GM12892 (cell line): ENCODE measurements at places on chromosomes 7 and 10.

- DNase-seq, result no peak
These were observed 131.0 kb upstream of the PALS2 start for GRCh38 chr7:24442170-24442777.

DNA sequence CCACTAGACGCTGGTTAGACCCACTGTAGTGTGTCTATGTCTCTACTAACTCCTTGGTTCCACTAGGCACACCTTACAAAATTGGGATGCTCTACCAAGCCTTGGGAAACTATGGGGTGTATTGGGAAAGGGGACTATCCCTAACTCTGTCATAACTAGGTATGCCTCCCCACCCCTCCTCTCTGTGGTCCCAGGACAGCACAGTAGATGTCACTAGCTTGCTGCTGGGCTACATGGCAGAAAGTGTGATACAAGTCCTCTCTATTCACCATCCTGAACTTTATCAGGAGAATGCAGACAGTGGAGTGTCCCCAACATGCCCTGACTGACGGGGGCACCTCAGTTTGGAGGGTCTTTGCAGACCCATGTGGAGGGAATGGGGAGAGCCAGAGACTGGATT lies 30.3 kb upstream of the TMEM273 start:
- no peak for DNase-seq

DNA sequence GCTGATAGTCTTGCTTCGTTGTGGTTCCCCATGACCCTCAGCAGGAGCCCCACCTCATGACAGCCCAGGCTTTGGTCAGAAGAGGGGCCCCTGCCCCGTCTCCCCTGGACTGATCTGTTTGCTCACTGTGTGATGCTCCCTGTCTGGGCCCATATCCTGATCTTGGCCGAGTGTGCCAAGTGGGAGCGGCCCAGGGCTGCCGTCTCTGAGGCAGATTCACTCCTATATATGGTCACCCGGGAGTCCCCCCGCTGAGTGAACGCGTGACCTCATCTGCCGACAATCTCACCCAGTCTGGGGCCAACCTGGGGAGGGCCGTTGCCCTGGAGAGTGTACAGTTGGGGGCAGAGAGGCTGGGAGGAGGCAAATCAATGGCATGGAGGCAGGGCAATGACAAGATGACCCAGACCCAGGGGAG lies 34.5 kb downstream of the PPIF start:
- DNase-seq, result no peak

DNA sequence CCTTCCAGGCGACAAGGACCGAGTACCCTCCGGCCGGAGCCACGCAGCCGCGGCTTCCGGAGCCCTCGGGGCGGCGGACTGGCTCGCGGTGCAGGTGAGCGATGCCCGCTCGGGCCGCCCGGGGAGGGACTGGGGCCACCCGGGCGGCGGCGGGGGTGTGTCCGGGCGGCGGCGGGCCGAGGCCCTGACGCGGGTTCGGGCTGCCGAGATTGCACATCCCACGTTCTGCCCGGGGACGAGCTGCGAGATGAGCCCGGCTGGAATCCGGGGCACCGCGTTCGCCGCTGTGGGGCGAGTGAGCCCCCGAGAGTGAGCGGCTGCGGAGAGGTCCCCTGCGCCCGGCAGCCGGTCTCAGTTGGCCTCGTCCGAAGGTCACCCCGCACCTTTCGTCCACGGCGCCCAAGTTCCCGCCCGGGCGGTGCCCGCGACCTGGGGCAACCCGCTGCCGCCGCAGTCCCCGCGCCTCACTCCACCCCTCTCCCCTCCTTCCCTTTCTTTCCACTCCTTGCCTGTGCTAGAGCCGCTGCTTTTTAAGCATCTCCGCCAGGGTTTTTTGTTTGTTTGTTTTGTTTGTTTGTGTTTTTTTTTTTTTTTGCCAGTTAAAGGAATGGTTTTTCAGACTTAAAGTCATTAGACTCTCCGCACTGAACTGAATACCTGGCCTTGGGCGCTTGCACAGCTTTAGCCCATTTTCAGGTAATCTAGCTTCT lies 515 bp downstream of the RALA start:
- DNase-seq, result no peak

GRCh38 chr7:140562926-140563481 lies 77.6 kb downstream of the DENND2A start:
- no peak for DNase-seq

DNA sequence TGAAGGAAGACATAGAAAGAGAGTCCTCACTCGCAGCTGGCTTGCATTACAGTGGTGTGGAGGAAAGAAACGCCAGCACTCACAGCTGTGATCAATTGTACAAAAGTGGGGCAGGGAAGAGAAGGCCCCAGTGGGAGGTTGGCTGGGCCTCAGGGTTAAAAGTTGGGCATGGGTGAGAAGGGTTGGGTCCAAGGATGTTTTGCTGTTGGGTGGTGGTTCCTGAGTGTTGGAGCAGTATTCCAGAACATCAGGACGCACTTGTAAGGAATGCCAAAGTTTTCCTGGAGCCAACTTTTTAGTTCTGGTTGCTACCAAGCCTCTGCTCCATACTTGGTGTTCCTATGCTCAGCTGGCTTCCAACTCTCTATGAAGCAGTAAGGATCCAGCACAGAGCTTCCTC lies 55.4 kb upstream of the MKRN1 start:
- DNase-seq, result no peak

- no peak for DNase-seq
These were observed 29.3 kb downstream of the RHOBTB1 start for GRCh38 chr10:60914690-60915141.

GRCh38 chr10:5983774-5984173 lies 6.4 kb upstream of the IL15RA start:
- no peak for DNase-seq

DNA sequence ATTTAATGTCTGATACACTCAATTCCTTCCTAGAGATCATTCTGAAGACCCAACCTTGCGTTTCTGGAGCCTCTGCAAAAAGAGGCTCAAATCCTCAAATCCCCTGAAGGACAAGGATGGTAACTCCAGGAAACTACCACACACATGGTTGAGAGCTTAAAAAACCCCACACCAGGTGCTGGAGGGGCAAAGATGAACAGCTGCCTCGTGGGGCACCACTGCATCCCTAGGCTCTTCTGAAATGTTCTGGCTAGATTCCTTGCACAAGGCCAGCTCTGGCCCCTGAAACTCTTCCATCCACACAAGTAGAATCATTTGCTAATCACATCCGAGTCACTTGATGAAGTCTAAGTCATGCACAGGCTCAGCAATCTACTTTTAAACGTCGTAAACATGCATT lies 286.6 kb downstream of the ELMO1 start:
- DNase-seq, result no peak

- no peak for DNase-seq
These were observed 70.2 kb downstream of the HTR7 start for GRCh38 chr10:90787393-90788198.

GRCh38 chr7:105655500-105656380 lies 74.4 kb upstream of the EFCAB10 start:
- DNase-seq, result no peak

- DNase-seq, result no peak
These were observed 156.5 kb upstream of the AGR3 start for GRCh38 chr7:17038160-17038782.

GRCh38 chr7:27188386-27189294 lies 3.6 kb upstream of the HOXA11 start:
- DNase-seq, result no peak

DNA sequence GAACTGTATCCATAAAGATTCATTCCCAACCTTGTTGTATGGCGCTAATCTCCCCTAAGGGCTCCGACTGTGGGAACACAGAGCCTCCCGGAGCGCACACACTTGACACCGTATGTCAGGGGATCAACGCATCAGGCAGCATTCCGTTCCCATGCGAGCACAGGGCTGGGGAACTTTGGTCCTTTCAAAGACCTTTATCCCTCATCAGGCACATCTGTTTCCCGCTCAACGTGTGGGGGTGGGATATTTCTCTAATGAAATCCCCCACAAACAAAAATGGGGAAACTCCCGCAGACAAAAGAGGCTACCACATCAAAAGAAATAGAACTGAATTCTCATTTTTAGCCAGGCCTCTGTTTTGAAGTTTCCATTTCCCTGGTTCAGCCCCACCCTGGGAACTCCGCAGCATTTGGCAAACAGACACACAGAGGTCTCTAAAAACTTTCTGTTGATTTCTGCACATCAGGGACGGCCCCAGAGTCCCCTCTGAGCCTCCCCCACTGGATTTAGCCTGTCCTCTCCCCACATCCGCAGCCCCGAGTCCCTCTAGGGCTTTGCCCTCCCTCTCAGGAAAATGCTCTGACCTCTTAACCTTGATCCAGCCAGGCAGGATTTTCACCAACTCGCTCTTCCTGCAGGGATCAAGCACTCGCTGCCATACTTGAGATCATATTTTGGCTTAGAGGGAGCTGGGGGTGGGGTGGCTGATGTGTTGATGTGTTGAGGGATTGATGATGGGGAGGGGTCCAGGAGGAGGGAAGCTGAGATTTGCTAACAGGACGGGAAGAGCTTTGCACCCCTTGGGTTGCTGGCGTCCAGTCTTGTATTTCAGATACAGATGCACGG lies 6.6 kb downstream of the CPA5 start:
- DNase-seq, result peak; percentile 54
